ENCODE measurements at places on chromosomes 12 and 14.

DNA sequence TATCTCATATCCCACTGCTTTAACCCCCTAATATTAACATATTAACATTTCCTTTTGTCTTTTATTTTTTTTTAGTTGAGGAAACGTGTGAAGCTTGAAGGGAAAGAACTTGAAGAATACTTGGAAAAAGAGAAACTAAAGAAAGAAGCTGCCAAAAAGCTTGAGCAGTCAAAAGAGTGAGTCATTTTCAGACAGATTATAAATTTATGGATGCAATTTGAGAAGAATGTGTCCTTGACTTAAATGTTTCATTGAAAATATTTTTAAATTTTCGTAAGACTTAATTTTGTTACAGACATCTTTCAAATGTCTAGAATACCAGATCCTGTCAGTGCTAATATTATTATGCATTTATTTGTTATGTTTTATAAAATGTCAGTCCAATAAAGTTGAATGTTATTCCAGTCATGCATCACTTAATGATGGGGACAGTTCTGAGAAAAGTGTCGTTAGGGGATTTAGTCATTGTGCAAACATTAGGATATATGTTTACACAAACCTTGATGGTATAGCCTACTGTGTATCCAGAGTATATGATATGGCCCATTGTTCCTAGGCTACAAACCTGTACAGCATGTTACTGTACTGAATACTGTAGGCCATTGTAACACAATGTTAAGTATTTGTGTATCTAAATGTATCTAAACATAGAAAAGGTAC is 32.6 kb downstream of the CPSF2 start:
- no peak for DNase-seq

DNA sequence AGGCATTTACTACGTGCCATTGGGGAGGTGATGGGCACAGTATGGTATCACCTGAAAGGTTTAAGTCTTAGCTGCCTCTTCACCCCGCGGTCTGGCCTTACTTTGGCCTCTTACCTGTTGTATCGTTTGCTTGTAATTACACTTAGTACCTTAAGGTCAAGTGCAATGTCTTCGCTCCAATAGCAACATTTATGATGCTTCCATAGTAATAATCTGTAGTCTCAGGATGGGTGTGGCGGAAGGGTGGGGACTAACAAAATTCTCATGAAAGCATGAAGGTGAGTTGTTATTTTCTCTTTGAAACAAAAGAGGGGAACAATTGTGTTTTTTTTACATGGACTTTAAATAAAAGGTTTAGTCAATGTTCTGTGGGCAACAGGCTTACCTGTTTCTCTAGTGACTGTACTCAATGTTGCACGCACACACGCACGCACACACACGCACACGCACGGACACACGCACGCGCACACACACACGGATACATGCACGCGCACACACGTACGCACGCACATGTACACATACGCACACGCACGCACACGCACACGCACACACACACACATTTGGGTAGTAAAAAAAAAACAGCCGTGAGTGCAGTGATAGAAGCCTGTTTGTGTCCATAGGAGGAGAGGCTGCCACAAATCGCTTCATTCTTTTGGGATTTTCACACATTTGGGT is 91.4 kb downstream of the DNAH10 start:
- DNase-seq, result no peak

DNA sequence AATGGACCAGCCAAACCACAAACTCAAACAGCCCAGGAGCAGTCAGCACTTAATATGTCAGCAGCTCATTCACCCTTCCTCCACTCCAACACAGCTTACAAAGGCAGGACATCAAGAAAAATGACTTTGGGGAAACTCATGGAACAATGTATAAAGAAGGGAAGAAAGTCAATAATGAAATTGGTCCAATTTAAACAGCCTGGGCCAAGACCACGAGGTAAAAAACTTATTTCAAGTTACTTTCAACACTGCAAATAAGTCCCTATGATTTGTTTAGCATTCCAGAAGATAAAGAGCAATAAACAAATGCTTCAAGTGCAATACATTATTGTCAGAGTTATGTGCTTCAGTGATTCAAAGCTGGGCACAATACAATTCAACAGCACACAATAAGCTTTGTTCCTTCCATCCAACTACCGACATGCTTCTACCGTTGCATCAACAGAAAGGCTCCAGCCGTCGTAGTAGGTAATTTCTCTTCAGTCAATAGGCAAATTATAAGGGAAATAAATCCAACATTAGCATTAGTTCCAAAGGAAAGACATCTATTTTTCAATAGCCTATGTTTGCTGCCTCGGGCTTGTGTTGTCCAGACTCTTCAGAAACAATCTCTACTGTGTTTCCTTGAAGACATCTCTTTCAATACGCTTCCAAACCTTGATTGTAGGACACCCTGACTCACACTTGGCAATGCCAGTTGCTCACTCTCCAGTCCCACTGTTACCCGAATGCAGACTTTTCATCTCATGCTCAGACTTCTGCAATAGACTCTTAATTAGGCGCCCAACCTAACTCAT is 225.7 kb downstream of the NUAK1 start:
- no peak for DNase-seq

- no peak for DNase-seq
These were observed 97.4 kb downstream of the RFLNA start for GRCh38 chr12:124392271-124392666.

- DNase-seq, result no peak
These were observed 90.2 kb upstream of the RESF1 start for GRCh38 chr12:31868965-31869364.

- no peak for DNase-seq
These were observed 103.7 kb upstream of the MAX start for GRCh38 chr14:65206078-65206447.

DNA sequence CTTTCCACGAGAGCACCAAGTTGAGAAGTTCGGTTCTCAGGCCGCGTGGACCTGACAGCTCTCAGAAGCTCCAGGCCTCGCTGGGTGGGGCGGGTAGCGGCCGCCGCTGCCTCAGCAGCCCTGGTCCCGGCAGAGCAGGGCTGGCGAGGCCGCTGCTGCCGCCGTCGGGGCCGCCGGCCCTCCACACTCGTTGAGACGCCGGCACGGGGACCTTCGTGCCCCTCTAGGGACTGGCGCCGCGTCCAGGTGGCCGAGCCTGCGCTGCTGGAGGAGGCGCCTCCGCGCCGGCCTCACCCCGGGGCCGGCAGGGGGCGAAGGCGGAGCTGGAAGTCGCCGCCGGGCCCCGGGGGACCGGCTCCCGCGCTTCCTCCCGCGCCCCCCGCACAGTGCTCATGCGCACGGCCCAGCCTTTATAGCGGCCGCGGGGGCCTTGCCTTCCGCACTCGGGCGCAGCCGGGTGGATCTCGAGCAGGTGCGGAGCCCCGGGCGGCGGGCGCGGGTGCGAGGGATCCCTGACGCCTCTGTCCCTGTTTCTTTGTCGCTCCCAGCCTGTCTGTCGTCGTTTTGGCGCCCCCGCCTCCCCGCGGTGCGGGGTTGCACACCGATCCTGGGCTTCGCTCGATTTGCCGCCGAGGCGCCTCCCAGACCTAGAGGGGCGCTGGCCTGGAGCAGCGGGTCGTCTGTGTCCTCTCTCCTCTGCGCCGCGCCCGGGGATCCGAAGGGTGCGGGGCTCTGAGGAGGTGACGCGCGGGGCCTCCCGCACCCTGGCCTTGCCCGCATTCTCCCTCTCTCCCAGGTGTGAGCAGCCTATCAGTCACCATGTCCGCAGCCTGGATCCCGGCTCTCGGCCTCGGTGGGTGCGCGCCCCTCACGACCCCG is at the start of gene COCH:
COCH (plus strand) TSS at position 440 of the 879 bp plus-strand sequence; CDS start at position 820, 380 bp downstream.
- peak; percentile 32 for DNase-seq

Measured in activated CD4-positive, alpha-beta T cell treated with anti-CD3 and anti-CD28 coated beads, Interleukin-2, amount 50 U/mL, for 48 hours (primary cell).